ENCODE measurements at places on chromosomes 16 and 17.

- DNase-seq, result no peak
These were observed 35.3 kb downstream of the CUEDC1 start for GRCh38 chr17:57919918-57920317.

DNA sequence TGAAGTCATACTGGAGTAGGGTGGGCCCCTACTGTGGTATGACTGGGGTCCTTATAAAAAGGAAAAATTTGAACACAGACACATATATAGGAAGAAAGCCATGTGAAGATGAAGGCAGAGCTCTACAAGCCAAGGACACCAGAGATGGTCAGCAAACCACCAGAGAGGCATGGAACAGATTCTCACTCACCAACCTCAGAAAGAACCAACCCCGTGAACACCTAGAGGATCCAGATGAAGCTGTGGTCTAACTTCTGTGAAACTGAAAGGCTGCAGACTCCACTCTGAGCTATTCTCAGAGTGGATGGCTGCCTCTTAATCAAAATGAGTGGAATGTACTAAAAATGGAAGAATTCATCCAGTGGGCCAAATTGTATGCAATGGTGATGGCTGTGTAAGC, 149.6 kb downstream of the ABCA8 start:
- DNase-seq, result no peak

DNA sequence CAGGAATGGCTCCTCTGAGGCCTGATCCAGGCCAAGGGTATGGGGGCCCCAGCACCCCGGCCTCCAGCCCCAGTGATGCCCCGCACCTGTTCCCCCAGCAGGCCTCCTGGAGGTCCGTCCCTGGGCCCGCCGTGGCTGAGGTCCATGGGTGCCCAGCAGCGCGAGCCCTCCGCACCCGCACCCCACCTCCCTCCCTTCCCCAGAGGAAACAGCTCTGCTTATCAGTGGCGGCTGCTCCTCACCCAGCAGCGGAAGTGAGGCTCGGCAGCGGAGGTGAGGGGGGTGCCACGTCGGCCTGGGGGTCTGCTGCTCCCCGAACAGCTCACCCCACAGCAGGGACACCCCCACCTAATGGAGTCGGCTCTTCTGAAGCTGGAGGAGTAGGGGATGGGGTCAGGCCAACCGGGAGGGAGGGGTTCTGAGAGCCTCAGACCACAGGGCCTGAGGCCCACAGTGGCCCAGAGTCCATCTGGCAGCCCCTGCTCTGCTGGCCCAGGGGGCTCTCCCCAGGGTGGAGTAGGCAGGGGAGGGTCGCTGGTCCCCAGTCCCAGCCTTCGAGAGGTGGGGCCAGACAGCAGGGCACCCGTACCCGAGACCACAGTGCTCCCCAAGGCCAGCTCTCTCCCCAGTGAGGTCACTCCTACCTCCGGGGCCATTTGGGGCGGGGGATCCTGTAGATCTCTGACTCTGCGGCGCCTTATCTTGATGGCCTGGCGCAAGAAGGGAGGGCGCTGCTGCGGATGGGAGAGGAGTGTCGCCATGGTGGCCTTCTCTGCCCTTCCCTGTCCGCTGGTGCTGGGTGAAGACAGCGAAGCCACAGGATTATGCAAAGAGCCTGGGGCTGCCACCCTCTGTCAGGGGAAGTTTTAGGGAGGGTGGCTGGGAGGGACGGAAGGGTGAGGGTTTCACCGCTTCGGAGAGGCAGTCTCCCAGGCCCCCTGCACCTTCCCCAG, at the start of gene UNC13D:
UNC13D (minus strand) TSS at position 828 of the 953 bp plus-strand sequence; CDS start at position 761, 67 bp downstream.
- DNase-seq, result peak; percentile 68

DNA sequence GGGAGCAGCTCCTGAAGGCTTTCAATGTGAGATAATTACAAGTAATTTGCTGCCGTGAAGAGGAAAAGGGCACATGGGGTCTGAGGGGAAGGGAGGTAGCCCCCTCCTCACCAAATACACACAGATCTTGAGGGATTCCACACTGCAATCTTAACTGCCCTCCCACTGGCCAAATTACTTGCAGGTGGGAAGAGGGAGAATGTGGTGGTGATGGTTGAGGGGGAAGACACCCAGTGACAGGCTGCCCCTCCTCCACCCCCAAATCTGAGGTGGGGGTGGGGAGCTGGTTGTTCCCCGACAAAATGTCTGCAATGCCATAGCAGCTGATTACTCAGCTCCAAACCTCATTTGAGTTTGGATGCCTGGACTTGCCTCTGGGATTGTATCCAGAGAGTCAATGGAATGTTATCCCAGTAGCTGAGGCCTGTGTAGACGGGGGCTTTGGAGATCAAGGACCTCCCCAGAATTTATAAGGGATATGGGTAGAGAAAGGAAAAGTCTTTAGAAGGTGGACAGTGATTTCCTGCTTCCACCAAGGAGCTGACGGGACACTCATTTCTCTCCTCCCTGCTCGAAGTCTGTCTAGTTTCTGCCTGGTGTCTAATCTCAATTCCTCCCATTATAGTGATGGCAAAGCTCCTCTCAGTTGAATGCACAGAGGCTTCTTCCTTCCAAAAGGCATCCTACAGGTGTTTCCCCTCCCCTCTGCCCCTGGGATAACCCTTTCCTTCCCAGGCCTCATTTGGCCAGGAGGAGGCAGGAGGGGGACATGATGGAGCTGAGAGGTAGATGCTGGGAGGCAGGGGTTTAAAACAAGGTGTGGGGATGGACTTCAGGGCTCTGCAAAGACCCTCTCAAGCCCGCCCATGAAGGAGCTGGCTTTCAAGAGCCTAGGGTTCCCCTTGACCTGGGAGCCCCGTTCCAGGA, 8.7 kb downstream of the DLX4 start:
- no peak for DNase-seq

DNA sequence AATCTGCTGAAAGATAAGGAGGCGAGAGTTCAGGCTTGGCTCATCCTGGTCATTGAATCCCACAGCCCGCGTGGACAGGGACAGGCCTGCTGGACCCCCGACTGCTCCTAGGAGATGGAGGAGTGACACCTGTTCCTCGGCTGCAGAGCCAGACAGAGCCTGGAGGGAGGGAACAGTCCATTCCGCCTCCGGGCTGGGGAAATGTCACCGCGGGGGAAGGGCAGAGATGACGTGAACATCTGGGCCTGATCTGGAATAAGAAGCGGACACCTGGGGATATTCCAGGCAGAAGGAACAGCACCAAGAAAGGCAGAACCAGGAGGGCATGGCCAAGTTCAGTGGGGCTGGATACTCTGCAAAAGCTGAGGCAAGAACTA, 1.5 kb downstream of the ZNF747 start:
- DNase-seq, result no peak

GRCh38 chr17:80842456-80843013, 149.1 kb upstream of the CHMP6 start:
- no peak for DNase-seq

DNA sequence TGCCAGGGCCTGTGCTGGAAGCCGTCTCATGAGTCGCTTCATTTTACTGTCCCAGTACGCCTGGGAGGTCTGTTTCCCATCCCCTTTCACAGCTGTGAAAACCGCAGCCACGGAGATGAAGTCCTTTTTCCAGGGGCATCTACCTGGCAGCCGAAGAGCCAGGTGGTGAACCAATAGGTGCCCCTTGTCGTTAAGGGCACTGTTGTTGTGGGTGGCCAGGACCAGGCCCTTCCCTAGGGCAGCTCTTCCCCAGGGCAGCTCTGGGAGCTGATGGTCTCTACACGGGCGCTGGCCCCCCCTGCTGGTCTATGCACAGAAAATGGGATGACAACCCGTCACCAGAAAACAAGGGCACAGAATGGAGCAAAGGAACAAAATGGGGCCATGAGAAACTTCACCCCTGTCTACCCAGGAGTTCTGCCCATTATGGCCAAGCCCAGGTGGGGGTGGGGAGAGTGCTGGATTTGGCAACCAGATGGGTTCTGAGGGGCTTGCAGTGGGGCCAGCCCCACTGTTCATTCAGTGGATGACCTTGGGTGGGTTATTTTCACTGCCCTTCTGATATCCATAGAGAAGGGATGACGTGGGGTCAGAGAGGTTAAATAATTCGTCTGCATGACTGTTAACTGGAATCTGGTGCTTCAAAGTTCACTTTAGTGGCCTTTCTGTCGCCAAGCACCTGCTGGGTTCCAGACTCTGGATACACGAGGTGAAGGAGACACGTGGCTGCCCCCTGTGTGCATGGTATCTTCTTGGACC, 11.5 kb downstream of the RMI2 start:
- peak; percentile 70 for DNase-seq

- DNase-seq, result peak; percentile 62
These were observed 10.2 kb upstream of the ETV4 start for GRCh38 chr17:43556292-43556691.

GRCh38 chr16:85173981-85174751, 61.9 kb upstream of the CIBAR2 start:
- DNase-seq, result no peak

- DNase-seq, result no peak
These were observed 763 bp downstream of the ZKSCAN2 start for GRCh38 chr16:25256695-25257469.

DNA sequence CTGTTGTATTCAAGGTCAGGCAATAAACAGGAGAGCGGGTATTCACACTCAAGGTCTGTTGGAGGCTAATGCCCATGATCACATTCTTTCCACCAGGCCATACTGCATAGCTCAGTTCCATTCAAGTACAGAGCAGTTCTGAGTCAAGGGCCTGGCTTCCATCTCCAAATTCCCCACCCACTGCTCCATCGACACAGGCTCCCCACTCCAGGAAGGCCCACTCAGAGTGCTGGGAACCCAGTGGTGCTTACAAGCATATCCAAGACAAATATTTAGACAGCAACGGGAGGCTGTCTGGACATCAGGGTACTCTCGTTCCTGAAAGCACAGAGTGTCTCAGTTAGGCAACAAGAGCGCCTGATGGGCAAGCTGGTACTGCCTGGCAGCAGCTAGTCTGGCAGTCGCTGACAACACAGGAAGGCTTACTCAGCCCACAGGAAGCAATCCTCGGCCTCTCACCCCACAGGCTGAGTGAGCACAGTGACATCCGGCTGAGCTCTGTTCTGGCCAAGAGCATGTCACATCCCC, 40.9 kb downstream of the RFFL start:
- peak; percentile 80 for DNase-seq

- peak; percentile 96 for DNase-seq
These were observed at the start of gene DNAH9 for GRCh38 chr17:11598274-11599221. Gene DNAH9, plus strand, starts transcription at chr17:11598470. Its CDS starts 29 bp downstream, at chr17:11598499.

- DNase-seq, result no peak
These were observed 24.4 kb upstream of the DOC2B start for GRCh38 chr17:205817-206216.

GRCh38 chr16:30570636-30571444, 674 bp downstream of the ZNF688 start:
- DNase-seq, result no peak

DNA sequence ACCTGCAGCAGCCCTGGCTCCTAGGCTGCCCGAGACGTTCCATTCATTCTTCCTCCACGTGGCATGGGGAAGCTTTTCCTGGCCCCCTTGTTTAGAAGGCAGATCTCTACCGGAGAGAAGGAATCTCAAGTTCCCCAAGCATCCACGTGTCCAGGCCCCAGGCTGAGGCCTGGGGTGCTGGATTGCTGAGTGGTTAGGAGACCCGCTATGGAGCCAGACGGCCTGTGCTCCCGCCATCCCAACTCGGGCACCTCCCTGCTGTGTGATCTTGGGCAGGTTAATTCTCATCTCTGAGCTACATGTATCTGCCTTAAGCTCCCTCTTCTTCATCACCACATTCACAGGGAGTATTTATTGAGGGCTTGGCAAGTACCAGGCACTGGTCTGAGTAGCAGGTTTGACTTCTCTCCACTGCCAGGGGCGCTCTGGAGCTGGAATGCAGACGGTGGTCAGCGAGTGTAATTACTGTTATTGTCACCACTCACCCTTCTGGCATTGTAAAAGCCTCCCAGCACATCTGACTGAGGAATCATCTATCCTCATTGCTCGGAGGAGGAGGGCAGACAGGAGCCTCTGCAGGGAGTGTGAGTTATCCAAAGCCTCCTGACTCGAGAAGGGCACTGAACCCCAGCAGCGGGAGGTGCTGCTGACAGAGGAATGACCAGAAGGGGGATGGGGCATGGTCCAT, 1.1 kb upstream of the ADGRG1 start:
- no peak for DNase-seq

- no peak for DNase-seq
These were observed 8.7 kb downstream of the CYBC1 start for GRCh38 chr17:82441691-82442487.

DNA sequence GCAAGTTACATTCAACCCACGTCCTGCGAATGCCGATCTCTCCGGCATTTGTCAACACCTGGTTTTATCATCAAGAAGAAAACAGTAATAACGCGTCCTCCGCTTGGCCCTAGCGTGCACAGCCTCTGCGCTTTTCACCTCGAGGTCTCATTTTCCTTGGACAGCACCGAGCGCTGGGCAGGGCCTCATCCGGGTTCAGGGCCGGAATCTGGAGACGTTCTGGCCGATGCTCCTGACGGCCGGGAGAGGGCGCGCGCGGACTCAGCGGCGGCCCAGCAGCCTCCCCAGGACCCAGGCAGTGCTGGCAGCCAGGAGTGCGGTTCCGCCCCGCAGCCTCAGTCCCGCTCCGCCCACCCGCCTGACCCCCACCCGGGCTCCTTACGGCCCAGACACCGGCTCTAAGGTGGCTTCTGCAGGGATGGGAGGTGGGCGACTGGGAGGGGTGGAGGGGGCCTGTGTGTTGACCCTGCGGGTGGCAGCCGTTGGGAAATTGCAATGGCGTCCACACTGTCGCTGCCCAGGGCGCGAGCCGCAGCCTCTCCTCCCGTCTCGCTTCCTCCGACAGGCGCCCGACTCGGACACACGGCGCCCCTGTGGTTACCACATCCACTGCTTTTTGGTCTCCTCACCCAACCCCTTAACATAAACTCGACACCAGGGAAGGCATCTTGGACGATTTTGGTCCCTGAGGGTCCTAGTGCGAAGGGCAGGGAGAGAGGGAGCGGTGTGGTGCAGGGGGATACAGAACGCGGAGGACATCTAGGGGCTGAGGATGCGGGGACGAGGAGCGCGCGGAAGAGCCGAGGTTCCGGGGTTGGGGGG, 7.4 kb upstream of the FLYWCH1 start:
- DNase-seq, result peak; percentile 87

DNA sequence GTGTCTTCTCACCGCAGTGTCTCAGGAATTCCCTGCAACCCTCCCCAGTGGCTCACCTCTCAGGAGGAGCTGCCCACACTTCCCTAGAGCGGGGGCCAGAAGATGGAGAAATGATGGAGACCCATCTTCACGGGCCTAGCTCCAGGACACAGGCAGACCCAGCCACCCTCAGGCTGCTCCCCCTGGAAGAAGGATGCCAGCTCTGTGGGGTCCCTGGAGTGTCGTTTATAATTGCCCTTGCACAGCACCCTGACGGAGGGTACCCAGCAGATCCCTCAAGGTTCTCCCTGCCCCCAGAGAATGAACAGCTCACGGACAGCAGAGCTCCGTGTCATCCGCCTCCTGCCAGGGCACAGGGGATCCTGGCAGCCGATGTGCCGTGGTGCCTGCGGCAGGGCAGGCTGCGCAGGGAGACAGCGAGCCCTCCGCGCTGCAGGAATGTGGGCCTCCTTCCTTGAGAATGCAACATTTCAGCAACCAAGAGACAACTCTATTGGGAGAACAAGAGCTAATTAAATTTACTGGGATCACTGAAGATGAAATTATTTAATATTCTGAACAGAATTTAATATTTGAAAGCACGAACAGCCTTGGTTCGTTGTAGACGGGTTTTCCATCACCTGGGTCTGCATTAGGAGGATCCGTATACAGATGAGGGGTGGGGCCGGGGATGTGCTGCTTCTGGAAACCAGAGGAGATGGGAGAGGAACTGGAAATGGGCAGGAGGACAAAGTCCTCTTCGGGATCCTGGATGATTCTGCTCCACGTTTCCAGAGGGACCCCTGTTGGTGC, 21.0 kb upstream of the RBFOX3 start:
- no peak for DNase-seq

Data from ureter (tissue), 1 donor.